Jurkat, Clone E6-1 (cell line): ENCODE measurements at places on chromosomes 12 and 14.

- DNase-seq: no peak
Measured at GRCh38 chr14:52313903-52314594, at the start of gene PTGER2. Gene PTGER2 (plus strand): TSS chr14:52314312. CDS start chr14:52314549, 237 bp downstream.

- DNase-seq: no peak
Measured at GRCh38 chr14:23070262-23071129, 13.2 kb upstream of the CDH24 start.

DNA sequence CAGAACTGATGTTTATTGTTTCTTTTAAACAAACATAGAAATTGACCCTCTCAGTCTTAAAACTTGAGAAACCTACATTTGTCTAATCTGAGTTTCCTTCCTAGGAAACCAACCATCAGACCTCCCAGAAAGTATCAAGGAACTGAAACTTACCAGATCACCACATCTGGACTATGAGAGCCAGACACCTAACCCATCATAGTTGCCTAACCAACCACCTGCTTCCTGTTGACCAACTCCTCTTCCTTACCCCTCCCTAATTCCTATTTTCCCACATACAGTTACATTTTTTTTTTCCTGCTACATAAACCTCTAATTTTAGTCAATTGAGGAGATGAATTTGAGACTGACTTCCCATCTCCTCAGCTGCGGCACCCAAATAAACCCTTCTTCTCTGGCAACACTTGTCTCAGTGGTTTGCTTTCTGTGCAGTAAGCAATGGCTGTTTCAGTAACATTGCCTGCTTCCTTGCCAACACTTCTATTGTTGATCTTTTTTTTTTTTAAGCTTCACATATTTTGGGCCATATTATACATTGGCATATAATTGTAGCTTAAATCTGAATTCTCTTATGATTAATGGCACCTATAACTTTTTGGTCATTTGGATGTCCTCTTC lies 34.3 kb downstream of the KLRD1 start:
- no peak for DNase-seq

- peak; percentile 83 for DNase-seq
Measured at GRCh38 chr12:68792952-68793351, 15.0 kb upstream of the MDM2 start.

GRCh38 chr14:55540847-55541773 lies 38.9 kb upstream of the KTN1 start:
- DNase-seq: no peak

DNA sequence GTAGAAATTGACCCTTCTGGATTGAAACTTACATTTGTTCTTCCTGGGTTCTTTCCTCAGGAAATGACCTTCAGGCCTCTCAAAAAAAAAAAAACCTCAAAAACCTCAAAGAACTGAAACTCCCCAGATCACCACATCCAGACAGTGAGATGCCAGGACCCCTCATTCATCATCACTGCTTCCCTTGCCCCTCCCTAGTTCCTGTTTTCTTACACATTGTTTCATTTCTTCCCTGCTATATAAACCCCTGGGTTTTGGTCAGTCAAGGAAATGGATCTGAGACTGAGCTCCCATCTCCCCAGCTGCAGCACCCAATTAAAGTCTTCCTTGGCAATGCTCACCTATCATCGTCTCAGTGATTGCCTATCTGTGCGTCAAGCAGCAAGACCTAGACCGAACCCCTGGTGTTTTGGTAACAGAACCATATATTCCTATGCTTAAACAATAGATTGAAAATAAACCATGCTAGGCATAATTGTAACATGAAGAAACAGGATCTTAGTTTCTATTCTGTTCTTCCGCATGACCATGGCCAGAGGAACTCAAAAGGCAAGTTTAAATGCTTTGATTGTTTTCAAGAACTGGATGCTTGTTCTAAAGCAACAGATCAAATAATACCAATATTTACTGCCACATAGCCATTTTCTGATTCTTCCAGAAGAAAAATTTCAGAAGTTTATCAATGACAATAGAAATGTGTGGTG lies 108.0 kb upstream of the MAX start:
- peak; percentile 28 for DNase-seq

DNA sequence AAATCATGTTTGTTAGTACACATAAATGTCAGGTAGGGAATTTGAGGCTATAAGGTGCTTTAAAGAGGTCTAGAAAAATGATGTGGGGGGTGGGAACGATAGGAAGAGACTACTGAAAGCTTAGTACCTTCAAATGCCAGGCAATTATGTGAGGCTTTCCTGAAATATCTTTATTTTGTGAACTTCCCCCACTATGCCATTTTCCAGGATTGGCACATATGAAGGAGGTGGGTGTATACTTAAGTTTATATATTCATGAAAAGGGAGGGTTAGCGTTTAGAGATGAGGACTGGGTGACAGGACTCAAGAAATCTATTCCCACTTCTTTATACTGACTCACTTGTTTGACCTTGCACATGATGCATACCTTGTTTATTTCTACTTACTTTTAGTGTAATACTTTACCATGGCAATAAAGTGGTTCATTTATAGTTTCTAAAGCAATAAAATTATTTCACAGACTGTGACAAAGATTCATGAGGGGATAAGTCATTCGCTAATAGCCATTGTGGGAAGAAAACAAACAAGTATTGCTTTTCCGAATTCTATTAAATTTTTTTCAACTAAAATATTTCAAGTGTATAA lies 77.1 kb downstream of the PLEKHA5 start:
- DNase-seq: no peak

DNA sequence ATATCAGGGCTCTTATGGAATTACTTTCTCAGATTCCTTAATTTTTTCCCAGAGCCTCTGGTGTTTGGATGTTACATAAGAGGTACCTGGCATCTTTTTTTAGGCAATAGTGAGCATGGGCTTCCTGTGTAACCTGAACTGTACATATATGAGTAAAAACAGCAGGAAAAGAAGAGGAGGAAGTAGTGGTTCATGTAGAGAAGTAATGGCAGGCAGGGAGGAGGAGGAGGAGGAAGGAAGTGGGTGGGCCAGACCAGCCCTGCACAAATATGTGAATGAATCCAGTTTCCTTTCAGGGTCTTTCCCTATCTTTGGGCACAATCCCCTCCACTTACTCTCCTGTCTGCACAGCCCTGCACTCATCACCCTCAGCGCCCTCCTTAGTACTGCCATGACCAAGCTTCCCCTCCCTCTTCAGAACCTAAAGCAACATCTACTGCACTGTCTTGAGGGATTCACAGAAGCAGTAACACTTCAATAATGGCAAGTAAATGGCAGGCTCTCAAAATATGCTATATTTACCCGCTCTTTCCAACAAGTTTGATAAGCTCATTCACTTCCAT lies 40.9 kb upstream of the GSG1 start:
- DNase-seq: no peak
